HCT116 (cell line): ENCODE measurements at places on chromosomes 7 and 10. TPM values are rescaled to one million over a fixed set of nuclear protein-coding genes. Genes with fewer than 3 reads are reported as not detected.

GRCh38 chr7:102321351-102322201 is 34.7 kb downstream of the SPDYE6 start:
- H3K36me3 ChIP-seq, result no peaks in the 10 kb centered on the region
- H3K4me1 ChIP-seq, result peaks cover 10% of the 10 kb centered on the region
- no peak overlapping the region for H3K27ac ChIP-seq
- DNase-seq, result no peak

- DNase-seq, result no peak
- no peak overlapping the region for H3K4me3 ChIP-seq
- H3K36me3 ChIP-seq, result no peaks in the 10 kb centered on the region
- H3K4me1 ChIP-seq, result no peaks in the 10 kb centered on the region
- H3K27me3 ChIP-seq, result no peaks in the 10 kb centered on the region
These were observed 112.9 kb downstream of the KIF20B start for GRCh38 chr10:89814278-89814677.

DNA sequence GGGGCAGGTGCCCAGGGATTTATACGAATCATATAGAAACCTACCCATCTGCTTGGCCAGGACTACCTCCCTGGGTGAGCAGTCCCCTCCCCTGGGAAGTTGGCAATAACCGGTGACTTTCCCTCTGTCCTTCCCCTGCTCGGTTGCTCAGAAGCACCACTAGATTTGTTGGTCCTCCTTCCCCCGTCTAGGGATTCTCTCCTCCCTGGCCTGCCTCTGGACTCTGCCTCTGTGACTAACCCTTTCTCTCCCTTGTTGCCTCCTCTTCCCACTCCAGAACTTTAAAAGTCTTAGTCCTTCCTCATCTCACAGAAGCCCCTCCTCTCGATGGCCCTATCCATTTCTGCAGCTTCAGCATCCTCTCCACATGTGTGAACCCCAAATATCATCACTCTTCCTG is 9.8 kb downstream of the CALHM3 start:
- DNase-seq, result no peak
- no peaks in the 10 kb centered on the region for H3K27me3 ChIP-seq
- H3K4me3 ChIP-seq, result no peak overlapping the region
- no peak overlapping the region for H3K27ac ChIP-seq

GRCh38 chr7:33903791-33904680 is 1.3 kb upstream of the BMPER start:
- H3K36me3 ChIP-seq, result no peaks in the 10 kb centered on the region
- peaks cover 23% of the 10 kb centered on the region for H3K27me3 ChIP-seq
- no peak overlapping the region; the same call in 1 of the 2 replicates for H3K27ac ChIP-seq
- no peak for DNase-seq
- H3K4me1 ChIP-seq, result peaks cover 7% of the 10 kb centered on the region; the same call in 1 of the 2 replicates

- no peaks in the 10 kb centered on the region for H3K36me3 ChIP-seq
- DNase-seq, result no peak
- peaks cover 24% of the 10 kb centered on the region for H3K4me1 ChIP-seq
These were observed 89.8 kb downstream of the TMEM130 start for GRCh38 chr7:98779800-98780587.

GRCh38 chr10:70441895-70442309 is 421 bp upstream of the NODAL start:
- no peaks in the 10 kb centered on the region for H3K27me3 ChIP-seq
- H3K36me3 ChIP-seq, result no peaks in the 10 kb centered on the region
- no peak overlapping the region for H3K4me3 ChIP-seq

GRCh38 chr10:101830322-101831168 is 12.3 kb upstream of the OGA start:
- no peaks in the 10 kb centered on the region for H3K36me3 ChIP-seq
- DNase-seq, result peak; percentile 87
- H3K27ac ChIP-seq, result peak overlapping the region; percentile 93

The HOGA1 gene
- total RNA-seq, result 1.6 TPM

The HOXA5 gene
- 6.7 TPM for total RNA-seq

The LIPJ gene
- not detected for total RNA-seq
